NCI-H446 treated with DMSO at 0.1 percent for 48 hours (cell line): ENCODE measurements at places on chromosomes 1 and 21.

DNA sequence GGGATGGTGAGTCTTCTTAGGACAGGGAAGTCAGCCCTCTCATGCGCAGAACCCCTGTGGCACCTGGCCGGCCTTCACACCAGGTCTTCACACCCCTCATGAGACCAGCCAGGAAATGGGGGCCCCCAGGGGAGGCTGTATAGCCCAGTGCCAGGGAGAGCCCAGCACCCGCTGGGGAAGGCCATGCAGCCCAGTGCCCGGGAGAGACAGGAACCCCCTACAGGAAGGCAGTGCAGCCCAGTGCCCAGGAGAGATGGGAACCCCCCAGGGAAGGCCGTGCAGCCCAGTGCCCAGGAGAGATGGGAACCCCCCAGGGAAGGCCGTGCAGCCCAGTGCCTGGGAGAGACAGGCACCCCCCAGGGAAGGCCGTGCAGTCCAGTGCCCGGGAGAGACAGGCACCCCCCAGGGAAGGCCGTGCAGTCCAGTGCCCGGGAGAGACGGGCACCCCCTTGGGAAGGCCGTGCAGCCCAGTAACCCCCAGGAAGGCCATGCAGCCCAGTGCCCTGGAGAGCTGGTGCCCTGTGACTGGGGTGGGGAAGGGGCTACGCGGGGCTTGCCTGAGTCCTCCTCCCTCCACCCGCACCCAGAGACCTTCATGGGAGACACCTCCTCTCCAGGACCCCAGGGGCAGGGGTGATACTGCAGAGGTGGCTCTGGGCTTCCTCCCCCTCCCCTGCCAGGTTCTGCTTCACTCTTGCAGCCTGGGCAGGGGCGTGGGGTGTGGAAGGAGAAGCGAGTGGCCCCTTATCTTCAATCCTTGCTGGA lies 110.5 kb upstream of the COL6A1 start:
- no peak for DNase-seq

GRCh38 chr1:50378770-50379169 lies 44.5 kb downstream of the DMRTA2 start:
- DNase-seq: no peak

- DNase-seq: no peak
Measured at GRCh38 chr1:64323054-64323453, 119.6 kb downstream of the UBE2U start.

- DNase-seq: no peak
Measured at GRCh38 chr1:154179946-154180687, 11.8 kb downstream of the TPM3 start.

- DNase-seq: no peak
Measured at GRCh38 chr1:182770232-182770631, 19.3 kb upstream of the NPL start.

- no peak for DNase-seq
Measured at GRCh38 chr1:16138772-16139221, 17.1 kb downstream of the EPHA2 start.
